Ascending aorta (tissue), 2 donors: ENCODE measurements at places on chromosomes 7 and 10. TPM values are rescaled to one million over a fixed set of nuclear protein-coding genes. Genes with fewer than 3 reads are reported as not detected.
A peak's percentile ranks its signal among the peaks of the same experiment; 100 is the strongest.

DNA sequence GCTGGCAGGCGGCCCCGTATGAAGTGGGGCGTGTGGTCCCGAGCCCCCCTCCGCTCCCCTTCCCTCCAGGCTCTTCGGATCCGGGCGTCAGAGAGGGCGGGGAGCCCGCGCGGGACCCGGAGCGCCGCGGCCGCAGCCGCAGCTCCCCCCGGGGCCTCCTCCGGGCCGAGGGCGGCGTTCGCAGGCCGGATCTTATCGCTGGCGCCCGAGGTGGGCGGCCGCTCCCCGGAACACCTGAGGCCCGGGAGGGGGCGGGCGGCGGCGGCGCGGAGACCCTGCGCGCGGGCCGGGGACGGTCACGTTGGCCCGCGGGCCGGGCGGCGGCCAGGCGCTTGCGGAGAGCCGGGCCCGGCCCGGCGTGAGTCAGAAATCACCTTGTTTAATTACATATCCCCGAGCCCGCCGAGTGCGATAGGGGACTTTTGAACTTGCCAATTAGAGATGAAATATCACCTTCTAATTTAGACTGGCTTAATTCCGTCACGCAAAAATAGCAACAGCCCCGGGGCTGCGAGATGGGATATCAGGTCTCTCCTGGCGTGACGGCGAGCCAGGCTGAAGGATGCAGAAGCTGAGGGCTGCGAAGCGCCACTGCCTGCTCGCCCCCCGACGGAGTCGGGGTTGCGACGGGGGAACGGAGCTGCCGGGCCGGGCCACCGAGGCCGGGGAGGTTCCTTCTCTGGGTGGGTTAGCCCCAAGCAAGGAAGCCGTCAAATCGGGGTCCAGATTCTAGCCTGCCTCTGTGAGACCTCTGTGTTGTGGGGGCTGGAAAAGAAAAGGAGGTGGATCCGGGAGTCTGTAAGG is 43.4 kb downstream of the LDB3 start:
- peaks cover 8% of the 10 kb centered on the region for H3K4me1 ChIP-seq
- DNase-seq, result peak; percentile 78
- H3K36me3 ChIP-seq, result peaks cover 28% of the 10 kb centered on the region
- peak overlapping the region; percentile 98 for H3K27ac ChIP-seq

DNA sequence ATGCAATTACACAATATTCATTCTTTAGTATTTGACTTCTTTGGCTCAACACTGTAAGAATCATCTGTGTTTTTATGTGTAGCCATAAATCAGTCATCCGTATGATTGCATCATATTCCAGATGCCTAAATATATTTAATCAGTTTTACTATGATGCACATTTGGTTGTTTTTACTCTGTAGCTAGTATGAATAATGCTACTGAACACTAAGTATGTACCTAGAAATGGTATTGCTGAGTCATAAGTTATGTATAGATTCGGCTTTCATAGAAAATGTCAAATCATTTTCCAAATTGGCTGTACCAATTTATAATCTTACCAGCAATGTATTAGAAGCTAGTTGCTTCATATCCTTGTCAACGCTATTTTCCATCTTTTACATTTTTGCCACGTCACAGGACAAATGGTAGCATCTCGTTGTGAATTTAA is 197.3 kb upstream of the PLXNA4 start:
- no peak for DNase-seq
- H3K36me3 ChIP-seq, result no peaks in the 10 kb centered on the region
- no peaks in the 10 kb centered on the region for H3K4me1 ChIP-seq
- no peak overlapping the region for H3K27ac ChIP-seq

- DNase-seq, result no peak
- H3K36me3 ChIP-seq, result no peaks in the 10 kb centered on the region
- no peak overlapping the region for H3K4me3 ChIP-seq
- H3K4me1 ChIP-seq, result no peaks in the 10 kb centered on the region
Measured at GRCh38 chr7:151963895-151964870, 7.9 kb downstream of the GALNTL5 start.

GRCh38 chr7:21044913-21045568 is 258.4 kb upstream of the SP8 start:
- no peaks in the 10 kb centered on the region for H3K36me3 ChIP-seq
- no peak for DNase-seq
- H3K4me3 ChIP-seq, result no peak overlapping the region
- no peaks in the 10 kb centered on the region for H3K27me3 ChIP-seq

DNA sequence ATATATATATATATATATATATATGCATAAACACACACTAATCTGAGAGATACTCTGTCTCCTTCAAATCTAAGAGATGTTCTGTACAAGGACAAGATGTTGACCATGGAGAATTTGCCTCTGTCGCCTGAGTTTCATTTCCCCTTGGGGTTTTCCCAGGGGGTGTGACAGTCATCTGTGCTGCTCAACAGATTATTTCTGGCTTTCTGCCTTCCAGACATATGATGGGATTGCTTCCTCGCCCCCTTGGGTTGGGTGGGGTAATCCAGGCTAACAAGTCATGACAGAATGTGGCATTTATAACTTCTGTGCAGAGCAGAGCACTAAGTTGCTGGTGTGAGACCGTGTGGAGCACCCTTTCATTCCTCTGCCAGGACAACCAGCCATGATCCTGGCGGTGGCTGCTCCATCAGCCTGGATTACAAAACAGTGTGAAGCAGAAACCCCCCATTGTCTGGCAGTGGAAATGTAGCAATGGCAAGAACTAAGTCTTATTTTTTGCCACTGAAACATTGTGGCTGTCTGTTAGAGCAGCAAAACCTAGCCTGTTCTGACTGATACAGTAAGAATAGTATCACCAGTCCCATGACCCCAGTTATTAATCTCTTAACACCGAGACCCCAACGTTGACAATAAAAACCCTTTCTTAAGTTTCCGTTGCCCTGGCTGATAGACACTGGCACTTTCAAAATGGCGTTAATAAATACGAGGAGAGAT is 13.7 kb upstream of the USP6NL start:
- no peak for DNase-seq
- H3K4me1 ChIP-seq, result no peaks in the 10 kb centered on the region
- H3K36me3 ChIP-seq, result no peaks in the 10 kb centered on the region
- H3K4me3 ChIP-seq, result no peak overlapping the region
- H3K27me3 ChIP-seq, result no peaks in the 10 kb centered on the region
- no peak overlapping the region for H3K27ac ChIP-seq

The EBLN1 gene
- total RNA-seq, result not detected
